NCI-H1694 (cell line): ENCODE measurements at places on chromosomes 1 and 21.

DNA sequence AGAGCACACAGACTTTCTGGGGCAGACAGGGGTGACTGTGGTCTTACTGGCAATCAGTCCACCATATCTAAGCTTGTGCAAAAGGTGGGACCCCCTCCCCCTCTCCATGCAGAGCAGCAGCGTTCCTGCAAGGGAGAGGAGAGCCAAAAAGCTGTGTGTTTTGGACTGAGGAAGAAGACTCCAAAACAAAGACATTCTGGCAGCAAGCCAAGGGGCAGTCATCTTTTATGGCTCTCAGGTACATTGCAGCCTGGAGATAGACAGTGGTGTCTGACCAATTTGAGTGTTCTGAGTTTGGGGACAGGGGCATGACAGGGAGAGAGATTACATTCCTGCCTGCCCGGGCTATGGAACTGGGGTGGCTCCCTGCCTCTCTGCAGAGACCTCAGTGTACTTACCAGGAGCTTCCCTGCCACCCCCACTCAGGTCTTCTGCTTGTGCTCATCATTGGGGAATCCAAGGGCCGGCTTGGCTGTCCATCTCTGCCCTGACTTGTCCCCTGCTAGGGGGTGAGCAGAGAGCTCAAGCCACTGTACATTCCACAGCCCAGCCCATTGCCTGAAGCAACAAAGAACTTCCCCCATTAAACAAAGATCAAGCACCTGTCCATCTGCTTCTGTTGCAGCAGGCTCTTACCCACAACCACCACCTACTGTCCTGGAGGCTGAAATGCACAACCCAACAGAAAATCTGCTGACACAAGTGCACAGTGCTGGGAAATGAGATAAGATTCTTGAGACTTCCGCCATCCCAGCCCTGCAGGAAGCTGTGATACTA, 131.1 kb downstream of the EVI5 start:
- DNase-seq, result no peak

GRCh38 chr1:183590244-183591191, at the start of gene NCF2:
TSS of gene NCF2 (minus strand) at chr1:183590459. CDS start at chr1:183590329, 130 bp downstream.
- DNase-seq, result no peak

DNA sequence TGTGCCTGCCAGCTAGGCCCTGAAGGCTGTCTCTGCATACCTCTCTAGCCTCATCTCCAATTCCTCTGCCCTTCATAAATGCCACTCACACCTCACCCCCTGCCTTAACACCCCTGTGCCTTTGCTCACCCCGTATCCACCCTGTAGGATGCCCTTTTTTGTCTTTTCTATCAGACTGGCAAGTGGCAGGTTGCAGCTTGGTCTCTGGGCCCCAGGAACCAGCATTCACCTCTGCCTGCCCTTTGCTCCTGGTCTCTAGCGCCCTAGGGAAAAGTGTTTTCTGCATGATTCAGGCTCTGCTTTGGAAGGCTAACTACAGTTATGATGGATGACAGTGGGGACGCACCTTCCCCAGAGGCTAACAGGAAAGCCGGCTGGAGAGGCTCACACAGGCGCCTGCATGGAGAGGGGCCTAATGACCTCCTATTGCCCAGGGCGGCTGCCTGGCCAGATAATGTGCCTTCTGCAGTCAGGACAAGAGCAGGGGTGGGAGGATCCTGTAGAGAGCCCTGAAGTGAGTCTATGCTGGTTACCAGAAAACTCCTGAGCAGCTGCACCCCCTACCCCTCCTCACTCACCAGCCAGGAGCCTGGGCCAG, 11.2 kb downstream of the KANK4 start:
- no peak for DNase-seq

DNA sequence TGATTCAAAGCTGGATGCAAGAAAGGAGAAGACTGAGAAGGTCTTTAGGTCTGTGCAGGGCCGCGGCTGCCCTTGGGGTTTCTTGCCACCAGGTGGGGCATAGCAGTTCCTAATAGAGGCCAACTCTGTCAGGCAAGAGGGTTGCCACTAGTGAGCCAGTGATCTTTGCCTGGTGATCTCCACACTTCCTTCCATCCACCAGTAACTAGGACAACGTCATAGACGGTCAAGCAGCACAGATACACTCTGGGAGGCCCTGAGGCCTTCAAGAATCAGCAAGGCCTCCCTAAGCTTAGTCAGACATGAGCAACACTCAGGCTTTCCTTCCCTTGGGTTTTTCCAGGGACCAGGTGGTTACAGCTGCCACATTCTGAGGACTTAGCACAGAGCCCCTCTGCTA, 32.9 kb upstream of the ATP2B4 start:
- no peak for DNase-seq

DNA sequence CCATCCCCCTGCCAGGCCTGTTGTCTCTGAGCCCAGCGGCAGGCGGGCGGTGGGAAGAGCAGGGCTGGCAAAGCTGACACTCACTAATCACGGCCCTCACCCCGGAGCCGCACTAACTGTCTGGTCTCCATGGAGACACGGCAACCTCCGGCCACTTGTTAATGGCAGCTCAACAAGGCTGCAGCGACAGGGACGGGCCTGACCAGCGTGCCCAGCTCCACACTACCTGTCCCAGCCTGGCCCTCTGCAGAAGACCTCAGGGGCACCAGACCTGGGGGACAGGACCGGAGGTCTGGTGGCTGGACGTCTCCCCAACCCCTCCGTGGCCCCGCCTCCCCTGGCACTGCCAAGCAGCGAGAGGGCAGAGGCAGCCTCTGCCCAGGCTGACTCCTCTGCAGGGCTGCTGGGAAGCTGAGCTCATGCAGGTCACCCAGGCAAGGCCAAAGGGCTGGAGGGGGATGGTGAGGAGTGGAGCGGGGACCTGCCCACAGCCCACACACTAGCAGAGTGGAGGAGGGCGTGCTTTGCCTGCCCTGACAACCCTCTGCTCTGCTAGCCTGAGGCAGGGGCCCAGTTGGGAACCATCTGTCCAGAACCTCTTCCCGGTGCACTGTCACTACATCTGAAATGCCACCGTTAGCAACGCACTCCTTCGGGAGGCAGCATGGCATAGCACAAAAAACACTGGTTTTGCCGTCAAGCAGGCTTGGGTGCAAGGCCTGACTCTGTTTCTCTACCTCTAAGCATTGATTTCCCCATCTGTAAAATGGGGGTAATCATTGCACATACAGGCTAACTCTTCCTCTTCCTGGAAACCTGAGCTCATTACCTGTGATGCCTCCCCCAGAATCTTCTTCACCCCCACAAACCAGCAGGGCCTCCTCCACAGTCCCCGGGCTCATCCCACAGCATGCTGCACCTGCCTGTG, 29.6 kb upstream of the WASF2 start:
- DNase-seq, result peak; percentile 28

DNA sequence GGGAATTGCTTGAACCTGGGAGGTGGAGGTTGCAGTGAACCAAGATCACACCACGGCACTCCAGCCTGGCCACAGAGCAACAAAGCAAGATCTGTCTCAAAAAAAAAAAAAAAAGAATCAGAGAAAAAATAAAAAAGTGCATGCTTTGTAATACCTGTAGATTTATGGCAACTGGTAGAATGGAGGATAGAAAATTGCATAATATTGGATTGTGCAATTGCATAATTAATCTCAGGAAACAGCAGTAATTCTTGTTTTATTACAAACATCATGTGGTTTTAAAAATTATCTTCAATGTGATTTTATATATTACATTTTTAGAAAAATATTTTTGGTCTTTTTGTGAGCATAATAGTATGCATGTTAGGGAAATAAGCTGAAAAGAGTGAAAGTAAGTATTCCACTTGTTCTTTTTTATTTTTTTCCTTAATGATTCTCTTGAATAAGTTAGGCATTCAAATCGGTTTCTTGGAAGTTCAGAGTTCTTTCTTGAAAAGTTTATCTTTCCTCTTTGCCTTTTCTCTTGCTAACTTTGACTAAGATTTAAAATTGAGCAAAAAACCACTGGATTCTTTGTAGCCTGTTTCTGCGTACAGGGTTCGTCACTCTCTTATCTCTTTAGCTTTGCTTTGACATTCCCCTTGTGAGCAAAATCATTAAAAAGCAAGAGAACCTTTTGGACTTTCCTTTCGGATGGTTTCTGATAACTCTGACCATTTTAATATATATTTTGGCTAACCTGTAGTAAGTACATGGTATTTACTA, 127.5 kb upstream of the ADAMTS5 start:
- no peak for DNase-seq
